ENCODE measurements at places on chromosomes 3 and 15. TPM values are rescaled to one million over a fixed set of nuclear protein-coding genes. Genes with fewer than 3 reads are reported as not detected.

The INKA1 gene
- 4.1 TPM for total RNA-seq

DNA sequence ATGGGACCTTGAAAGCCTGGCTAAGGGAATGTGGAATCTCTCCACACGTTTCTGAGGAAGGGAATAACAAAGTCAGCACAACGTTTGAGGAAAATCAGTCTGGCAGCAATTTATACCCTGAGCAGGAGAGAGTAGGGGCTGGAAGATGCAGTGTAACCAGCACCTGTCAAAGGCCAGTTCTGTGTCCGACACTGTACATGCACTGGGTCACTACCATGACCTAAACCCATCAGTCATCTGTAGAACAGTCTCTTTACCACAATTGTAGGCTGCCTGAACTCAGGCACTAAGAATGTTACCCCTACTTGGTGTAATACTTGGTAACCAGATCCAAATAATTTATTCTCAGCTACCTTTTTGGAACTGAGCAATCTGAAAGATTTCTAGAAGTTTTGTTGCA, 113.4 kb downstream of the FEZF2 start:
- DNase-seq, result no peak

DNA sequence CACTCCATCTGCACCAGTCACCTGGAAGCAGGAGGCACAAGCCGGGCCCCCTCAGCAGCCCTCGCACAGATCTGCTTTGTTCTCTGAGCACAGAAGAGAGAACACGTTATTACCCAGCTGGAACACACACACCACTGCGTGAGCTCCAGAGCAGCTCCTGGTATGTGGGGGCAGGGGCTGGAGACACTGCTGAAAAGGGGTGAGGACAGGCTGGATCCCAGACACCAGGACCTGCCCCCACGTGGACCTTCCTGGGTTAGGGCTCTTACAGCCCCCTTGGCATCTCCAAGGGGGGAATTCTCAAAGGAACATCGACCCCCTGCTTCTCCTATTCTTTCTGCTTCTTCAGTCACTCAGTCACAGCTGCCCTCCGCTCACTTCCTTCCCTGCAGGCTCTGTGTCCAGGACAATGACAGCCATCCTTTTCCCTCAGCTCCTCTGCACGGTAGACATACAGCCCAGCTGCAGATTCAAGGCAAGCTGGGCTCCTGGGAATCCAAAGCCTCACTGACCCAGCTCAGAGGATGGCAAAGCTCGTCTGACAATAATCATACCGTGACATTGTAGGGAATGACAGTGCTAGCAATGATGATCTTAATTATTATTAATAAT, 33.7 kb downstream of the PRR20G start:
- DNase-seq, result no peak

DNA sequence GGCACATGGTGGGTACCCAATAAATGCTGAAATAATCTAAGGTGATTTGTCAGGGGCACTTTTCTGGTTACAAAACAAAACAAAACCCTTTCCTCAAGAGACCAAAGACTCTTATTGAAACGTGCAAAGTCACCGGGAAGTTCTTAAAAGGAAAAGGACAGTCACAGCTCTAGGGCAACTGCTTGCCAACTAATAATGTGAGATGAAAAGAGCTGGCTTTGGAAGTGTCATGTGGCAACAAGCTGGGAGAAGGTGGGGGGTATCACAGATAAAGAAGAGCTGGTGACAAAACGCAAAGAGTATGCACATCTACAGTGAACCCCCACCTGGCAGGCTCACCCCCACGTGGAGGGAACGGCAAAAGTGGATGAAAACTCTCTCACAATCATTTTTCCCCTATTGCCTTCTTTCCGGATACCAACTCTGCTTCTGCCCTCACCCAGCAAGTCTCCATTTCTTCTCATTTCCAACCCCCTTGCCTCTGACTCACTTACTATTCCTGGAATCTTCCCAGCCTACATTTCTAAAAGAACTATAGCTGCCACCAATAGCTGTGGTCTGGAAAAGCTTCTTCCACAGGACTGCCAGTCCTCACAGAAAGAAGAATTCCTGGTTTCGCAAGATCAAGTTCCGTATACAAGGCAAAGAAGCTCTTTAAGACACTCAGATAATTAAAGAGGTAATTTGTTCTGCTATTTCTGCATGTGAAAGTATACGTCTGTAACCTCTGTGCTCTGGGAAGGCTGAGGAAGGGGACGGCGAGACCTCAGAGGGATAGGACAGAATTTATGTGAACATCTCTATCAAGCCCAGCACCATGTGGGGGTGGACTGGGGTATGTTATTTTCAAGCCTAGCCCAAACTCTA, 21.8 kb upstream of the ANPEP start:
- peak; percentile 95 for DNase-seq

DNA sequence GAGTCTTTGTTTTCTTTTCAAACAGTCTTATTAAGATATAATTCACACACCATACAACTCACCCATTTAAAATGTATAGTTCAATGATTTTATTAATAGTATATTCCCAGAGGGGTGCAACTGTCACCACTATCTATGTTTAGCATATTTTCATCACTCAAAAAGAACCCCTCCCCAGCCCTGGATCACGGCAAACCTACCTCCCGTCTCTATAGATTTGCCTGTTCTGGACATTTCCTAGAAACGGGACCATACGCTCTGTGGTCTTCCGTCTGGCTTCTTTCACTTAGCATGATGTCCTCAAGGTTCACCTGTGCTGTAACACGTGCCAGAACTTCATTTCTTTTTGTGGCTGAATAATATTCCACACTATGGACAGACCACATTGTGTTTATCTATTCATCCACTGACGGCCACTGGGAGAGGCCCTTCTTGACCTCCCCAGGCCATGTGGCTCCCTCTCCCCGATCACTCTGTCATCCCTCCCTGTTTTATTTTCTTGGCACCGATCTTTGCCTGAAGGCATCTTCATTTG, 56.4 kb downstream of the IQSEC1 start:
- no peak for DNase-seq

All from RPMI7951 (cell line).